Activated T-cell treated with anti-CD3 and anti-CD28 coated beads for 24 hours (primary cell): ENCODE measurements at places on chromosomes 3 and 15.

DNA sequence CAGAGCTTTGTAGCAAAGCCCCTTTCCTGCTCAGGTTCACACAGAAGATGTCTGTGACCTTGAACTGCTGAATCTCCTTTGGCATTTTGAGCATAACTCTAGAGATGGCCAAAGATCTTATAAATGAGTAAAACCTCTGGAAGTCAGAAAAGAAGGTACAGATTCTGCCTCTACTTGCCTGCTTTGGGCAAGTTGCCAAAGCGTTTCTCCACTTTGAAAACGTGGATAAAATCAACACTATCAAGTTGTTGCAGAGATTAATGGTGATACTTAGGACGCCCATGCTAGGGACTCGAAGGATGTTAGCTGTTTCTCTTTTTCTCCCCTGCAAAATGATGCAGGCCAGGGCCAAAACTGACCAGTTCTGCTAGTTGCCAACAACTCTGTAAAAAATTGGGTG lies 68.0 kb upstream of the CMTM7 start:
- DNase-seq = no peak

DNA sequence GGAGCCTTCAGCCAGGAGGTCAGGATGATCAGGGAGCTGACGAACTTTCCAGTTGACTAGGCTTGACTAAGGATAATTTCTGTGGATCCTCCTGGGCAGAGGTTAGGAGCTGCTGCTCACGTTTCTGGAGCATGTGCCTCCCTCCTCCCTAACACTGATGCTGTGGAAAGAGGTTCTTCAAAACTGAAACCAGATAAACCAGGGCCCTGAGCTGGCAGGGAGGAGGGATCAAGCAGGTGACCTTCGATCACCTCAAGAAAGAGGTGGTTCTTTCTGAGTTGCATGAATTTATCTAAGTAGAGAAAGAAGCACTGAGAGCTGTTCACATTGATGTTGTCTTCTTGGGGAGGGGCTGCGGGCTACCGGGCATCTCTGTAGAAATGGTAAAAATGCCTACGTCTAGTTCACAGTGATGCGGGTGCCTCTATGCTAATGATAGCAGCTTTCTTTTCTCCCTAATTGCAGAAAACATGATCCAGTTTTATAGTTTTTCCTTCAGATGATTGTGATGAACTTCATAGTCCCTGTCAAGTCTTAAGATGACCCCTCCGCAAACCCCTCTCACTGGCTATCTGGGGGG lies 332.7 kb upstream of the LRRFIP2 start:
- DNase-seq = no peak

DNA sequence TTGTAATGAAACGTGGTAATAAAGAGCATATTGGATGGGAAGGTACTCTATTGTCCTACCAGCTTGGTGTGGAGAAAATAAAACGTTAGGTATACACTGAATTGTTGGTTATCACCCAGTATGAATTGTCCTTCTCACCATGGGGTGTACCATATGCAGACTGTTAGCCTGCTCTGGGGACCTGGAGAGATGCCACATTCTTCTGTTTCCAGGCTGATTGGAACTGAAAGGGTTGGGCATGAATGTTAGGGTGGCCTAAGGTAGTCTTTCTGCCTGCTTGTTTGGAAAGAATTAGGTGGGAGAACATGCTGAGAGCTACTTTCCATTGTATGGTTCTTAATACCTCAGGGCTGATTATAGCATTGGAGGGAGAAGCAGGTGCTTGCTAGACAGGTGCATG lies 340.6 kb downstream of the PTPRG start:
- DNase-seq = no peak

DNA sequence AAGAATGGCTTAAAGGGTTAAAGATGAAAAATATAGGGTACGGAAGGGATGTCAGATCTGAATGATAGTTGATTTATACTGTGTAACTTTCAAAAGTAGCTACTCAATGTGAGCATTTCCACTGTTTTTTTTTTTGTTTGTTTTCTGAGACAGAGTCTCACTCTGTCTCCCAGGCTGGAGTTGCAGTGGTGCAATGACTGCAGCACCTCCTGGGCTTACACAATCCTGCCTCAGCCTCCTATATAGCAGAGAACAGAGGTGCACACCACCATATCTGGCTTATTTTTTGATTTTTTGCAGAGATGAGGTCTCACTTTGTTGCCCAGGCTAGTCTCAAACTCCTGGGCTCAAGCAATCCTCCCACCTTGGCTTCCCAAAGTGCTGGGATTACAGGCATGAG lies 9.9 kb upstream of the PXK start:
- DNase-seq = no peak

GRCh38 chr15:84750583-84751092 lies 2.2 kb downstream of the ZNF592 start:
- DNase-seq = no peak

DNA sequence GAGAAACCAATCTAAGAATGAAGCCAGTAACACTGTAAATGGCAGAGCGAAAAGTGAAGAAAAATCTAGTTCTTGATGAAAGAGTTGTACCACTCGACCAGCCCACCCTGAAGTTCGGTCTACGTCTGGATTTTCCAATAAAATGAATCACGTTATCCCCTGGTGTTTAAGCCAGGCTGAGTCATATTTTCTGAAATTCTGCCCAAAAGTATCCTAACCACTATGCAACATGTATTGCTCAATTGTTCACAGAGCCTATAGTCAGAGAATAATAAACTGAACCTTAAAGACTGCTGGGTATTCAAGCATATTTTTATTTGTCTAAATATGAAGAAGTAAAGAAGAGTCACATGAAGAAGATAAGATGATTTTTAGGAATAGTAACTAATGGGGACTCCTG lies 245.7 kb downstream of the FGF12 start:
- DNase-seq = no peak

GRCh38 chr3:86594838-86595237 lies 396.1 kb downstream of the VGLL3 start:
- DNase-seq = no peak

GRCh38 chr3:150469931-150470740 lies 62.0 kb downstream of the TSC22D2 start:
- DNase-seq = no peak

DNA sequence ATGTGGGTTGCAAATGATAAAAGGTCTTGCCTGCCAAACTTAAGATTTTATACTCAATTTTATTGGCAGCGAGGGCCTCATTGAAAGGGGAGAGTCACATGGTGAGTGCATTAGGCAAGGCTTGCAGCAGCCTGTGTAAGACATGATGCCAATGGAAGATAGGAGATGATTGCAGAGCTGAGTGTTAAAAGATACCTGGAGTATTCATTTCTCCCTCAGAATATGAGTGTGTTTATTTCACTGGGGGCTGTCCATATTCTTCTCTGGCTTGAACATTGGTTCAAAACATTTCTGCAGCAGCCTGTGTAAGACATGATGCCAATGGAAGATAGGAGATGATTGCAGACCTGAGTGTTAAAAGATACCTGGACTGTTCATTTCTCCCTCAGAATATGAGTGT lies 165.2 kb upstream of the NUDT16 start:
- DNase-seq = no peak

- no peak for DNase-seq
Measured at GRCh38 chr15:31811641-31812040, 218.7 kb upstream of the CHRNA7 start.

DNA sequence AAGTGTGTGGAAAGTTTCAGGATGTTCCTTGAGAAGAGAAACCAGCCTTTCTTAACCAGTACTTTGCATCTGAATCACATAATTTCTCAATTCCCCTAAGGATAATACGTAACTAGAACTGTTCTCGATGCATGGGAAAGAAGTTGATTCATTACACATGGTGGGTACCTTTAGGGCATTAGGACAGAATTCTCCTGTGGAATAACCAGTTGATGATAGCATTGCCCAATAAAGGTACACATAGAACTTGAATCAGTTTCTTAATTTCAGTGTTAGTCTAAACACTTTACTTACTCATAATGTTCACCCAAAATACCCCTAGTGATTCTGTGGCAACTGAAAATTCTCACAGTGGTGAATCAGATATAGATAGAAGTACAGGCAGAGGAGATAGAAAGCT lies 1030.9 kb downstream of the ROBO1 start:
- DNase-seq = no peak

- DNase-seq = no peak
Measured at GRCh38 chr15:48636511-48636910, 9.0 kb downstream of the FBN1 start.

DNA sequence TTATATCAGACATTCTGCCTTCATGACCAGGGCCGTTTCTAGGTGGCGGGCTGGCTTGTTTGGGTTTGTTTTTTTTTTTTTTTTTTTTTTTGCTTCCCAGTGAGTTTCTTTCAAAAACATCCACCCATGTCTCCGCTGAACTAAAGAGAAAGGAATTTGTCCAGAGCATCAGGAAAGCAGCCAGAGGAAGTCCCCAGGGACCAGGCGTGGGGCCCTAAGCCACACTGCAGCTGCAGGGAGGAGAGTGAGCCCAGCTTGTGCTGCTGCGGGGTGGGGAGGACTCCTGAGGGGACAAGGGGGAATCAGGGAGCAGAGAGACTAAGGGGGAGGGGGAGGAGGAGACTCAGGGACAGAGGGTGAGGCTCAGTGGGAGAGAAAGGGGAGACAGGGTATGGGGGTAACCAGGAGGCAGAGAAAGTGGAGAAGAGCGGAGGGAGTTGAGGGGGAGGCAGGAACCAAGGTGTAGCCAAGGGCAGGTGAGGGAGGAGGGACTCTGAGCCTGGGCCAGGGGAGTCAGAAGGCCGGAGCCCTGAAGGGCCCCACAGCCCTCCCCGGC lies 49.5 kb downstream of the CYP11A1 start:
- no peak for DNase-seq

DNA sequence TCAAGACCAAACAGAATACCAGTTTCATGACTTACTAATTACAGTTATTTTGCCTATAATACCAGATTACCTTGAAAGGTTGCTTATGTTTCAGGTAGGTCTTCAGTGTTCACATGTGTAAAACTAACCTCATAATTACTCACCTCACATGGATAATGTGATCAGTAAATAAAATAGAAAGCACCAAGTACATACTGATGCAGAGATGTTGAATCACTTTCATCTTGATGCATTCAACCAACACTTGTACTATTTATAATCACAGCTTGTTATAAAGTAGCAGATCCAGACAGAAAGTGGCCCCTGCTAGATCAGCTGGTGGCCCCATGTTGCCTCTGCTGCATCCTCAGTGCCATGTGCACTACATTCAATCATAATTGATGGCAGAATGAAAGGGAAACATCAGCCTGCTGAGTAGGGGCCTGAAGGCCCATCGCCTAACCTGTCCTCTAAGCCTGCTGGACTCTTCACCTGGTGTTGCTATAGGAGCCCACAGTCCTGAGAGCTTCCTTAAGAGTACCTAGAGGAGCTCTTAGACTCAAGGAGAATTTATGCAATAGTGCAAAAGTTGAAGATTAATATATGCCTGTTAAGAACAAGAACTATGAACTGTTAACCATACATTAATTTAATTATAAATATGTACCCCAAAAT lies 154.3 kb downstream of the PLCL2 start:
- DNase-seq = no peak

- no peak for DNase-seq
Measured at GRCh38 chr3:29515451-29515850, 234.6 kb downstream of the RBMS3 start.

GRCh38 chr15:32871883-32872282 lies 154.1 kb downstream of the GREM1 start:
- DNase-seq = no peak
